Stimulated activated CD4-positive, alpha-beta T cell treated with anti-CD3 and anti-CD28 coated beads, Interleukin-1b, Interleukin-23, amount 100 ng/mL, for 1 hour (primary cell): ENCODE measurements at places on chromosomes 5 and 9.
A peak's percentile ranks its signal among the peaks of the same experiment; 100 is the strongest.

DNA sequence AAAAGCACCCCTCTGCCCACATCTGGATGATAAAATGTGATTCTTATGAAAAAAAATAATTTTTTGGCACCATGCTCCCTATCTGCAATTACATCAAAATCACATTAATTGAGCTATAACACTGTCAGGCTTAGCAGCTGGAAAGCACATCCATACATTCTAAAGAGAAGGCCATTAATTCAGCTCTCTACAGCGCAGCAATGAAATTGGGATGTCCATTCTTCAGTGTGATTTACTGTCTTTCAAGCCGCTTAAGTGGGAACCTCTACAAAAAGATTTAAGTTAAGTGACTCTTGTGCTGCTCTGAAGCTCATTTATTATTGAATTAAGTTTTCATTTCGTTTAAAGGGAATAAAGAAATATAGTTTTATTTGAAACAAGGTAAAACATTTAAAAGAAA is 171.3 kb downstream of the EBF1 start:
- no peak for DNase-seq

DNA sequence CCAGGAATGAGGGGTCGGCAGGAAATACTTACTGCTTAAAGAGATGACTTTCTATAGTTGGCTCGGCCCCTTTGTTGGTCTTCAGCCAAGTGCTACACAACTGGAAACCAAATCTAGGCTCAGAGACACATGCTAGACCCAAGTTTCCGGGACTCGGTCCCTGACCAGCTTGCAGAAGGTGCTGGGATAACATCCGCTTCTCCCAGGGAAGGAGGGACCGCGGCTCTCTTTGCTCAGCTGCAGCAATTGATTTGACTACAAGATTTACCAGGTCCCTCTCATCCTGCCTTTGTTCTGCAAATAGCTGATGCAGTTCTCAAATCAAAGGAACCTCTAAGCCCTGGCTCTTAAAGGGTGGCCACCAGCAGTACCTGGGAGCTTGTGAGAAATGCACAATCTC is 314.7 kb downstream of the MLLT3 start:
- DNase-seq, result no peak

DNA sequence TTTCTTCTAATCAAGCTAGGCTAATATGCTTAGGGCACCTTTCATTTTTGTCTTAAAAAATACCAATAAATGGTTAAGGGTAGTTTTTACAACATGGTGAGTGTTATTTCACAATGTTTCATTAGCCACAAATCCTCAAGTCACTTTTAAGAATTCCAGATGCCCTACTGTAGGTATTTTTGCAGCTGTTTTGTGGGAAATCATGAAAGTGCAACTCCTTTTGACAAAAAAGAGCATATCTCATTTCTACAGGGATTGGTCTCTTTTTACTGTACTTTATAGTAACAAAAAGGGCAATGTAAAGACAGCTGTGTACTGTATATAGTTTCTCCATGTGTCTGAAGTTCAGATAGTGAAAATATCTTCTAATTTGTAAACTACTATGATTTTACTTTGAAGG is 28.3 kb upstream of the GAS1 start:
- no peak for DNase-seq

DNA sequence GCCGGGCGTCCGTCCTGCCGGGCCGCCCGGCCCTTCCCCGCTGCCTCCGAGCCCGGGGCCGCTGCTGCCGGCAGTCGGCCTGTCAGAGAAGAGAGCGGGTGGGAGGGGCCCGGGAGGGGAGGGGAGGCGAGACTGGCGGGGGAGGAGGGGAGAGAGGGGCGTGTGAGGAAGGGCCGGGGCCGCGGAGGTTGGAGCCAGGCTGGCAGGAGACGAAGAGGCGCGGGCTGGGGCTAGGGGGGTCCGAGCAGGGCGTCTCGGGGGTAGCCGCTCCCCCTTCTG is 570 bp downstream of the CREBRF start:
- DNase-seq, result peak; percentile 68

DNA sequence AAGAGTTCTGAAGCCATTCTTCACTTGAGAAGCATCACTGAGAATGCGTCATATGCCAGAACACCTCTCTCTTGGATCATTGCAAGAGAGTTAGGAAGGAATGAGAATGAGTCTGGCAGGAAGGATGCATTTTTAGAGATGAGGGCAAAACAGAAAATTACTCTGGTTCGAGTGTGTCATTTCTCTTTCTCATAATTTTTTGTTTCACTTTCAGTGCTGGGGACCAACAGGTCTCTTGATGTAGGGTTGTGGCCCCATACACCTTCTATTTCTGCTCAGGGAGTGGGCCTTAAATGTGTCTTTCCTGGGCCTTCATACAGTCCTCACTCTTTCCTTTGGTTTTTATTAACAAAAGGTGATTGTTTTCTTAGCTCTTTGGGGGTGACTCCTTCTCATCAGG is 302.4 kb downstream of the NR3C1 start:
- DNase-seq, result no peak

GRCh38 chr9:110078604-110079003 is 129.4 kb downstream of the C9orf152 start:
- no peak for DNase-seq
